Chondrocyte (in vitro differentiated cells): ENCODE measurements at places on chromosomes 16 and 17. TPM values are rescaled to one million over a fixed set of nuclear protein-coding genes. Genes with fewer than 3 reads are reported as not detected.
A peak's percentile ranks its signal among the peaks of the same experiment; 100 is the strongest.

The SDK2 gene
- total RNA-seq: 15.8 to 38.5 TPM (median 16.2 TPM) in 3 replicates

The DHRS13 gene
- total RNA-seq: 4.4 to 6.0 TPM (median 5.8 TPM) in 3 replicates

The C17orf113 gene
- total RNA-seq: 0.24 to 0.77 TPM (median 0.62 TPM) in 3 replicates

The AOC2 gene
- total RNA-seq: 1.4 to 2.2 TPM (median 1.4 TPM) in 3 replicates

The SGCA gene
- 0.85 to 5.5 TPM (median 1.3 TPM) in 3 replicates for total RNA-seq

The ODAD4 gene
- total RNA-seq: 0.70 to 0.99 TPM (median 0.77 TPM) in 3 replicates

DNA sequence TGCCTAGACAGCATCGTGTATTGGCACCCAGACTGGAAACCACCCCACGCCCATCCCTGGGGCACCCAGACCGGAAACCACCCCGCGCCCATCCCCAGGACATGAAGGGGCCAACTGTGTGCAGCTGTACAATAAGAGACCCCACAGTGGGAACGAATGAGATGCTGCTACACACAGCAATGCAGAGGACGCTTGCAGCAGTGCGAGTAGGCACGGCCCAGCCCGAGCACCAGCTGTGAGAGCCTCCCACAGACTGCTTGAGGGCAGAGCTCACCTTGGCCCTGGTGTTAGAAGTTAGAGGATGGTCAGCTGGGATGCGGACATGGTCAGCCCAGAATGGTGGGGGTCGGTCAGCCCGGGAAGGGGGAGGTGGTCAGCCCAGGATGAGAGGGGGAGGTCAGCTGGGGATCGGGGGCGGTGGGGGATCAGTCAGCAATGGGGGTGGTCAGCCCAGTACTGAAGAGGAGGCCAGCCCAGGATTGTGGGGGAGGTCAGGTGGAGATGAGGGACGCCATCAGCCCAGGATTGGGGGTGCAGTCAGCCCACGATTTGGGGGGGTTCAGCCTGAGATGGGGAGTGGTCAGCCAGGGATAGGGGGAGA is 340.0 kb downstream of the C16orf95 start:
- no peak overlapping the region for H3K4me3 ChIP-seq
- peak; percentile 56 for DNase-seq
- no peaks in the 10 kb centered on the region for H3K36me3 ChIP-seq
- H3K27me3 ChIP-seq: peaks cover 4% of the 10 kb centered on the region
- no peak overlapping the region for H3K27ac ChIP-seq
- H3K4me1 ChIP-seq: peaks cover 18% of the 10 kb centered on the region

DNA sequence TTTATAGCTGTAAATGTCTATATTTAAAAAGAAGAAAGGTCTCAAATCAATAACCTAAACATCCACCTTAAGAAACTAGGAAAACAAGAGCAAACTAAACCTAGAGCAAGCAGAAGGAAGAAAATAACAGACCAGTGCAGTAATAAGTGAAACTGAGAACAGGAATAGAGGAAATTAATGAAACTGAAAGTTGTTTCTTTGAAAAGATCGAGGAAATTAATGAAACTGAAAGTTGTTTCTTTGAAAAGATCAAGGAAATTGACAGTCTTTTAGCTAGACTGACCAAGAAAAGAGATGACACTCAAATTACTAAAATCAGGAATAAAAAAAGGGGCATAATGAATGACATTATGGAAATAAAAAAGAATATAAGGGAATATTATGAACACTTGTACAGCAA is 46.4 kb downstream of the SLFN5 start:
- H3K27ac ChIP-seq: no peak overlapping the region
- H3K27me3 ChIP-seq: no peaks in the 10 kb centered on the region
- DNase-seq: no peak
- H3K4me1 ChIP-seq: no peaks in the 10 kb centered on the region
- H3K4me3 ChIP-seq: no peak overlapping the region

GRCh38 chr17:32460054-32460453 is 15.7 kb downstream of the PSMD11 start:
- peaks cover 5% of the 10 kb centered on the region for H3K4me1 ChIP-seq
- H3K27ac ChIP-seq: no peak overlapping the region
- H3K4me3 ChIP-seq: no peak overlapping the region
- DNase-seq: no peak

DNA sequence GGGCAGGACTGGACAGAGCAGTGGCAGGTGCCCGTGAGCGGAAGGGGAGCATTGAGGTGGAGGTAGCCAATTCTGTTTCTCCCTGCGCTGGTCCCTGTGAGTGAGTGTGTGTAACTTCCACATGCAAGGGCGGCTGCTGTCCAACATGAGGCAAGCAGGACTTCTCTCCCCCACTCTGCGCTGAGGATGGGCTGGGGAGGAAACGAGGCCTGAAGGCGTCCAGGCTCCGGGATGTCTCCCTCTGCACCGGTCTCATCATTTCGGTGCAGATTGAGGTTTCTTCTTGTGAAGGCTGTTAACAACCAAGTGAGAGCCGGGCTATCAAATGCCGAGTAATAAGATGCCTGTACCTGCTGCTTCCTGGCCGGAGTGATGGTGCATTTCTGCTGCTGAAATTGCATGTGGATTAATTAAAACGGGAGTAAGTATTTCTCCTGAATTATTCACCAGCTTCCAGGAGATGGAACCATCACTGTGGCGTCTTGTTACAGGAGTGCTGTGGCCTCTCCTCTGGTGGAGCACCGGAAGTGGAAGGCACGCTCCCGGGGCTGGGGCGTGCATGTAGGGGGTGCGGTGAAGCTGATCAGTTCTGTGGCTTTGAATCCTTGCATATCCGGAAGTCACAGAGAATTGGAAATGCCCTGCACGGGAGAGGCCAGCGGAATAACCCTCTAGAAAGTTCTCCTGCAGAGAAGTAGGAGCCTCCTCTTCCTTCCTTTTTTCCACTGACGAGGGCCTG is 41.7 kb upstream of the MGAT5B start:
- no peaks in the 10 kb centered on the region for H3K4me1 ChIP-seq
- no peak overlapping the region for H3K4me3 ChIP-seq
- no peak for DNase-seq
- peaks cover 29% of the 10 kb centered on the region for H3K27me3 ChIP-seq
- H3K36me3 ChIP-seq: peaks cover 2% of the 10 kb centered on the region
- no peak overlapping the region for H3K27ac ChIP-seq

- H3K36me3 ChIP-seq: no peaks in the 10 kb centered on the region
- H3K4me1 ChIP-seq: peaks cover 8% of the 10 kb centered on the region
- H3K4me3 ChIP-seq: peak overlapping the region; percentile 59
- peaks cover 45% of the 10 kb centered on the region for H3K27me3 ChIP-seq
Measured at GRCh38 chr16:22813223-22813947, 577 bp upstream of the HS3ST2 start.

DNA sequence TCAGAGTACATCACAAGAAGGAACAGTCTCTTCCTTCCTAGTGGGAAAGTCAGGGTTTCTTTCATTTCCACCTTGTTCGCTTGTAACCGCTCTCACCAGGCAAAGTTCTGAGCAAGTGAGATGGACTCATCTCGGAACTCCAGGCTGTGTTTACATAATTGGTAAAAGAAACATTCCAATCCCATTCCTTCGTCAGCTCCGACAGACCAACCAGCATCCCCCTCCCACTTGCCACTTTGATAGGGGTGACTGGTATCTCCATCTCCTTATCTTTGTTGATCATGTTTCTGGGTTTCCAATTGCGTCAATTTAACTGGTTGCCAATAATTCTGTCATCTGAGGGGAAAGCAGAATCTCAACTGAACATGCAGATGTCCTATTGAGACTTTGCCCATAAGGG is 36.8 kb upstream of the LYRM9 start:
- H3K36me3 ChIP-seq: no peaks in the 10 kb centered on the region
- no peak for DNase-seq
- H3K27me3 ChIP-seq: peaks cover 3% of the 10 kb centered on the region
- H3K27ac ChIP-seq: no peak overlapping the region
- H3K4me1 ChIP-seq: no peaks in the 10 kb centered on the region

GRCh38 chr16:67837811-67838210 is 4.3 kb upstream of the THAP11 start:
- H3K4me3 ChIP-seq: no peak overlapping the region
- H3K27me3 ChIP-seq: no peaks in the 10 kb centered on the region
- peaks cover 2% of the 10 kb centered on the region for H3K36me3 ChIP-seq
- no peak overlapping the region for H3K27ac ChIP-seq

- H3K27ac ChIP-seq: no peak overlapping the region
- no peaks in the 10 kb centered on the region for H3K36me3 ChIP-seq
- DNase-seq: no peak
- H3K4me3 ChIP-seq: no peak overlapping the region
- H3K4me1 ChIP-seq: no peaks in the 10 kb centered on the region
- peaks cover 9% of the 10 kb centered on the region for H3K27me3 ChIP-seq
Measured at GRCh38 chr17:4509923-4510617, 11.4 kb downstream of the SPNS2 start.

GRCh38 chr16:57024894-57025680 is 35.7 kb downstream of the NLRC5 start:
- no peak for DNase-seq
- H3K36me3 ChIP-seq: peaks cover 9% of the 10 kb centered on the region
- H3K27me3 ChIP-seq: no peaks in the 10 kb centered on the region
- H3K27ac ChIP-seq: no peak overlapping the region

DNA sequence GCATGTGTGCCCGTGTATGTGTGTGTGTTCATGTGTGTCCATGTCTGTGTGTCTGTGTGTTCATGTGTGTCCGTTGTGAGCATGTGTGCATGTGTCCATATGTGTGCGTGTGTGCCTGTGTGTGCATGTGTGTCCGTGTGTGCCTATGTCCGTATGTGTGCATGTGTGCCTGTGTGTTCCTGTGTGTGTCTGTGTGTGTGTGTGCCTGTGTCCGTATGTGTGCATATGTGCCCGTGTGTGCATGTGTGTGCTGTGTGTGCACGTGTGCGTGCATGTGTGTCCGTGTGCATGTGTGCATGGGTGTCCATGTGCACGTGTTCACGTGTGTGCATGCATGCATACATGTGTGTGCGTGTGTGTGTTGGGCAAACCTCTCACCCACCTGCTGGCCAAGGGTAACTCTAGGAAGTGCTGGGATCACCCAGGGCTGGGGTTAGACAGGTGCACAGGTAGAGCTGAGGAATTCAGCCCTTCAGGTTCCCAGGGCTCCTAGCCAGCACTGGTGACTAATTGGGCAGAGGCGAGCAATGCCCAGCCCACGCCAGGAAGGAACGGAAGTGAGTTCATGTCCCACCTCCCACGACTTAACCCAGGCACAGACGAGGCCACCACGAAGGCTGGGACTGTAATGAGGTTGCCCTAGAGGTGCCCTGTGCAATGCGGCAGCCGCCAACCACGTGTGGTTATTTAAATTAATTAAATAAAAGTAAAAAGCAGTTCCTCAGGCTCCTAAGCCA is 8.2 kb upstream of the CSNK1D start:
- no peak for DNase-seq
- H3K27me3 ChIP-seq: no peaks in the 10 kb centered on the region
- peaks cover 1% of the 10 kb centered on the region for H3K36me3 ChIP-seq
- peaks cover 21% of the 10 kb centered on the region for H3K4me1 ChIP-seq
- no peak overlapping the region for H3K4me3 ChIP-seq

- no peak for DNase-seq
- peaks cover 17% of the 10 kb centered on the region for H3K27me3 ChIP-seq
- H3K36me3 ChIP-seq: peaks cover under 1% of the 10 kb centered on the region
- no peak overlapping the region for H3K27ac ChIP-seq
- no peaks in the 10 kb centered on the region for H3K4me1 ChIP-seq
- no peak overlapping the region for H3K4me3 ChIP-seq
Measured at GRCh38 chr17:38543403-38544174, 62.2 kb downstream of the SRCIN1 start.

DNA sequence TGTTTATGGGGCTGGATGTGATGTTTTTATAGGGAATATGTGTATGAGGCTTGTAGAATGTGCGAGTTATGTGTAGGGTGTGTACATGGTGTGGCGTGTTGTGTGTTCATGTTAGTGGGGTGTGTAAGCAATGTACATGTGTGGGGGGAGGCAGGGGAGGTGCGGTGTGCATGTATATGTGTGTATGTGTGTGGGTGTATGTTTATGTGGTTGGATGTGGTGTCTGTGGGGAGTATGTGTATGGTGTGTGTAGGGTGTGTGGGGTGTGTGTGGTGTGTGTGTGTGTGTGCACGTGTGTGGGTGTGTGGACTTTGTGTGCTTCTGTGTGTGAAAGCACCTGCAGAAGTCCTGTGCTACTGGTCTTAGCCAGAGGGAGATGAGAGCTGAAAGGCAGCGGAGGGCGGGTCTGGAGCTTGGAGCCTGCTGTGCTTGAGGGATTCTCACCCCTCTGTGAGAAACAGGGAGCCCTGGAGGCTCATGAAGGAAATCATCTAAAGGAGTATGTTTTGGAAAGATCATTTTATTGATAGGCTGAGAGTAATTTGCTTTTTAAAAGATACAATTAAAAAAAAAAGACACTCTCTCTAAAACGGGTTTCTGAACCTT is 222.7 kb downstream of the HS3ST4 start:
- no peaks in the 10 kb centered on the region for H3K27me3 ChIP-seq
- H3K27ac ChIP-seq: no peak overlapping the region
- no peak overlapping the region for H3K4me3 ChIP-seq
- H3K4me1 ChIP-seq: no peaks in the 10 kb centered on the region
- H3K36me3 ChIP-seq: no peaks in the 10 kb centered on the region
- DNase-seq: no peak

GRCh38 chr16:54455030-54455725 is 168.6 kb upstream of the IRX3 start:
- H3K27ac ChIP-seq: no peak overlapping the region
- no peak overlapping the region for H3K4me3 ChIP-seq
- H3K36me3 ChIP-seq: peaks cover 1% of the 10 kb centered on the region
- H3K27me3 ChIP-seq: peaks cover 27% of the 10 kb centered on the region
- no peak for DNase-seq

- no peak for DNase-seq
- peaks cover 32% of the 10 kb centered on the region for H3K4me1 ChIP-seq
- no peak overlapping the region for H3K4me3 ChIP-seq
Measured at GRCh38 chr17:80644536-80644935, 99.9 kb downstream of the RPTOR start.
